Activated CD4-positive, alpha-beta T cell treated with anti-CD3 and anti-CD28 coated beads for 36 hours (primary cell): ENCODE measurements at places on chromosomes 6 and 20. TPM values are rescaled to one million over a fixed set of nuclear protein-coding genes. Genes with fewer than 3 reads are reported as not detected.

Gene PDE10A
- total RNA-seq, result not detected

Gene PLN
- not detected for total RNA-seq

Gene RTF2
- 80.8 TPM for total RNA-seq

Gene RAMACL
- total RNA-seq, result 0.30 TPM

Gene RPS6KA2
- 10.9 TPM for total RNA-seq

GRCh38 chr20:43840382-43841070 is 74.1 kb upstream of the TOX2 start:
- H3K4me3 ChIP-seq, result no peak overlapping the region
- H3K4me1 ChIP-seq, result peaks cover 30% of the 10 kb centered on the region
- H3K27me3 ChIP-seq, result peaks cover 7% of the 10 kb centered on the region
- H3K27ac ChIP-seq, result no peak overlapping the region

DNA sequence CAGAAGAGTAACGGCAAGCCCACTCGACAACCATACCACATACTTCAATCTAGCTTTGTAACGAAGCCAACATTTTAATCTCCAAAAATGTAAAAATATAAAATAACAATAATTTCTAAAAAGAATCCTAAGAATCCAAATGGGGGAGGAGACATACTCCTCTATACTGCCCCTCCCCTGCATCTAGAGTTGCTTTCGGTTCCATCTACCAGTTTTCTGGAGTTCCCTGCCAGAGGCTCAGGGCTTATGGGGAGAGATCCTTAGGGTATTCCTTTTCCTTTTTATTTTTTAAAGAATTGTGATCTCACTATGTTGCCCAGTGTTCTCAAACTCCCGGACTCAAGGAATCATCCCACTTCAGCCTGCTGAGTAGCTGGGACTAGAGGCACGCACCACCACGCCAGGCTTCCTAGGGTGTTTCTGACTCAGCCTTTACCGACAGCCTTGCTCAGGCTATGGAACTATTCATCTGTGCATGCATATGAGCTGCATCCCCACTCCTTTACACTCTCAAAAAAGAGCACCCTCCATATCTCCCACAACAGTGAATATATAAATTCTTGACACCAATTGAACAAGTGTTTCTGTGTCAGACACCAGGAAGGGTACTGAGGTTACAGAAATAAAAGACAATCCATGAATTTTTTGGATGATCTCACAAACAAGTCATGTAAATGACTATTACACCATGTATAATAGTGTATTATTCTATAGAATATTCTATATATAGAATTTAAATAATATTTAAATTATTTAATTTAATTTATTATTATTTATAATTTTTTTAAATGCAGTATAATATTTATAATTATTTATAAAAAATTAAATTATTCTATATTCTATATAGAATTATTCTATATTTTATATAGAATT is 40.7 kb upstream of the UBR2 start:
- H3K27ac ChIP-seq, result no peak overlapping the region
- H3K27me3 ChIP-seq, result no peaks in the 10 kb centered on the region
- H3K36me3 ChIP-seq, result peaks cover 4% of the 10 kb centered on the region
- DNase-seq, result no peak
- H3K4me1 ChIP-seq, result peaks cover 24% of the 10 kb centered on the region

GRCh38 chr6:166503167-166503744 is 83.2 kb downstream of the RAMACL start:
- peaks cover 12% of the 10 kb centered on the region for H3K4me1 ChIP-seq
- H3K4me3 ChIP-seq, result no peak overlapping the region
- no peaks in the 10 kb centered on the region for H3K36me3 ChIP-seq
- H3K27me3 ChIP-seq, result no peaks in the 10 kb centered on the region

DNA sequence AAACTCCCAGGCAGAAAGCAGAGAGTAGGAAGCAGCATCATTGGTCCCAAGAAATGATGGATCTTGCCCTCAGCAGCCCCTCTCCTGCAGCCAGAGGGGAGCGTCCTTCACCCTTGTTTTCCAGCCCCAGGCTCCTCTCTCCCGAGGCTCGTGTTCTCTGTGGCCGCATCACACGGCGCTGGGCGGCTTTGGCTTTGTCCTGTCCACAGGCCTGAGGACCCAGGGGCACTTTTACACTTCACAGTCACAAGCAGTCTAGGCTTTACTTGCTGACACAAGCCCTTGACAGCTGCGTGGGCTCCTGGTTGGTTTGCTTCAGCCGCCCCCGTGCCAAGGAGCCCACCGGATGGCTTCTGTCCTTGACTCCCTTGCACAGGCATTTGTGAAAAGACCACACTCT is 175.4 kb upstream of the THBS2 start:
- no peak overlapping the region for H3K4me3 ChIP-seq
- H3K36me3 ChIP-seq, result no peaks in the 10 kb centered on the region
- no peaks in the 10 kb centered on the region for H3K27me3 ChIP-seq
- H3K27ac ChIP-seq, result no peak overlapping the region

GRCh38 chr6:72553531-72554511 is 68.0 kb upstream of the KCNQ5 start:
- peaks cover 5% of the 10 kb centered on the region for H3K4me1 ChIP-seq
- no peak overlapping the region for H3K27ac ChIP-seq
- no peak overlapping the region for H3K4me3 ChIP-seq
- no peaks in the 10 kb centered on the region for H3K36me3 ChIP-seq
- DNase-seq, result no peak

- no peak for DNase-seq
- H3K36me3 ChIP-seq, result no peaks in the 10 kb centered on the region
- H3K4me1 ChIP-seq, result peaks cover 13% of the 10 kb centered on the region
- no peak overlapping the region for H3K27ac ChIP-seq
- no peak overlapping the region for H3K4me3 ChIP-seq
Observed at GRCh38 chr20:44083220-44083933, 103.6 kb downstream of the JPH2 start.

DNA sequence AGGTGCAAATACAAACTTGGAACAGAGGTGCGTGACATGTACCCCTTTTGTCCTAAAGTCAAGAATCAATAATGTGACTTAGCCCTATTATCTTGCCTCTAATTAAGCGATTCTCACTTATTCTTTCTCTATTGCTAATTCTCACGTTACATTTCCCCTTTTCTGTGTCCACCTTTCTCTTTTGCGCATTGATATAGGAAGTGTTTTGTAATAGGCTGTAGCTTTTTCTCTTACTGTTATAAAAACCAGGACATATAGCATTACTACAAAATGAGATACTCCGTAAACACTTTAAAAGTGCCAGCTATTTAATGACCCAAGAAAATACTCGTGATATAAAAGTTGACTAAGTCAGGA is 669 bp upstream of the TMEM30A start:
- H3K27ac ChIP-seq, result no peak overlapping the region
- no peak overlapping the region for H3K4me3 ChIP-seq
- H3K27me3 ChIP-seq, result no peaks in the 10 kb centered on the region
- H3K4me1 ChIP-seq, result peaks cover 43% of the 10 kb centered on the region
- H3K36me3 ChIP-seq, result peaks cover 8% of the 10 kb centered on the region
- no peak for DNase-seq

DNA sequence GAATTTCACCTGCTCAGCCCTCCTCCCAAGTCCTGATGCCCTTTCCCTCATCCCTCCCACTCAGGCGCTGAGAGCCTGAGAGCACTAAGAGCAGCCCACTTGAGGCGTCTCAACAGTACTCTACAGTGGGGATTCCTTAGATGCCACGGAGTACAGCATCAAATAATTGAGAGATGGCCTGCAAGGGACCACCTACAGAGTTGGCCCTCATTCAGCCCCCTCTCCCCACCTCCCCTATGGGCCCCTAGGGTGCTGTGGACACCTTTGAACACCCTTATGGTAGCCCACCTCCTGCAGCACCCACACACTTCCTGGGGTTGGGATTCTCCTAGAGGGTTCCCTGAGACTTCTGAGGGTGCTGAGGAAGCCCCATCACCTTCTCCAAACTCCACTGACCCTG is 37.1 kb upstream of the SIRPG start:
- no peaks in the 10 kb centered on the region for H3K27me3 ChIP-seq
- H3K4me1 ChIP-seq, result peaks cover 26% of the 10 kb centered on the region
- DNase-seq, result no peak
- H3K27ac ChIP-seq, result no peak overlapping the region

- no peaks in the 10 kb centered on the region for H3K4me1 ChIP-seq
- no peaks in the 10 kb centered on the region for H3K36me3 ChIP-seq
- H3K27ac ChIP-seq, result no peak overlapping the region
- DNase-seq, result no peak
- peaks cover 2% of the 10 kb centered on the region for H3K27me3 ChIP-seq
Observed at GRCh38 chr20:8431538-8432434, 299.7 kb downstream of the PLCB1 start.

GRCh38 chr20:59403962-59404314 is 103.5 kb downstream of the EDN3 start:
- H3K27ac ChIP-seq, result no peak overlapping the region
- no peak for DNase-seq
- no peaks in the 10 kb centered on the region for H3K4me1 ChIP-seq
- no peaks in the 10 kb centered on the region for H3K36me3 ChIP-seq

- H3K27me3 ChIP-seq, result peaks cover 83% of the 10 kb centered on the region
- DNase-seq, result peak; percentile 43
- H3K36me3 ChIP-seq, result no peaks in the 10 kb centered on the region
Observed at GRCh38 chr6:75205776-75206575, at the start of gene COL12A1. TSS of gene COL12A1 (minus strand) at chr6:75206053. CDS start at chr6:75202792, 3,261 bp downstream.

GRCh38 chr6:143970456-143971218 is 37.4 kb downstream of the PLAGL1 start:
- no peaks in the 10 kb centered on the region for H3K4me1 ChIP-seq
- DNase-seq, result no peak
- H3K36me3 ChIP-seq, result no peaks in the 10 kb centered on the region
- H3K4me3 ChIP-seq, result no peak overlapping the region
- H3K27me3 ChIP-seq, result no peaks in the 10 kb centered on the region

GRCh38 chr20:36975099-36975818 is 23.8 kb upstream of the SAMHD1 start:
- peak; percentile 67 for DNase-seq
- H3K4me1 ChIP-seq, result peaks cover 29% of the 10 kb centered on the region
- peak overlapping the region; percentile 32 for H3K4me3 ChIP-seq
- peaks cover 3% of the 10 kb centered on the region for H3K36me3 ChIP-seq
- peak overlapping the region; percentile 70 for H3K27ac ChIP-seq

DNA sequence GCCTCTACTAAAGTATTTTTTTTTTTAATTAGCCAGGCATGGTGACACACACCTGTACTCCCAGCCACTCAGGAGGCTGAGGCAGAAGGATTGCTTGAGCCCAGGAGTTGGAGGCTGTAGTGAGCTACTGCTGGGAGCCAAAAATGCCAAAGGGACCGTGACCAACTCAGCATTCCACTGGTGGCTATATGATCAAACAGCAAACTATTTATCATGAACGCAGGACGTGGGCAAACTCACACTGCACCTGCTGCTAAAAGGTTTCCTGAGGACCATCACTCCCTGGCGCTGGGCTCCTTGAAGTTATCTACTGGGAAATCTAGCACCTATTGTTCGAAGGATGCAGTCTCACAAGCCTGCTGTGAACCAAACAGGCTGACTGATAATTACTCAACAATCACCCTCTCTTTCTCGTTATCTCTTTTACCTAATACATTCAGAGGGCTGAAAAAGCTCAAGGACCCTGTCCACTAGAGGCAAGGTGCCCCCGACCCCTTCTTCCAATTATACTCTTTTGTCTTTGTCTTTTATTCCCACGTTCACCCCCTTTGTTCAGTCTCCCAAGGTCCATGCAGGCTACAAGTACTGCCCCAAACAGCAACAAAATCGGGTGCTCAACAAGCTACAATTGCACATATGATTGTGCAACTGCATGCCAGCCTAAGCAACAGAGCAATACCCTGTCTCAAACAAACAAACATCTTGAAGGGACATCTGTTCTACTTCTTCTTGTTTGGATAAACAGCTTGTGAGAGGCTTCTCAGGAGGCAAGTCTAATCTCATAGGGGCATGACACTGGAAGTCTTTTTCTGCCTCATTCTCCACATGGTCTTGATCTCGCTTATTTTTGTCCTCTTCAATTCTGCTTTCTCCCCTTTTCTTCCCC is 47.7 kb upstream of the PLN start:
- peaks cover 52% of the 10 kb centered on the region for H3K36me3 ChIP-seq
- peaks cover 11% of the 10 kb centered on the region for H3K4me1 ChIP-seq
- DNase-seq, result no peak

DNA sequence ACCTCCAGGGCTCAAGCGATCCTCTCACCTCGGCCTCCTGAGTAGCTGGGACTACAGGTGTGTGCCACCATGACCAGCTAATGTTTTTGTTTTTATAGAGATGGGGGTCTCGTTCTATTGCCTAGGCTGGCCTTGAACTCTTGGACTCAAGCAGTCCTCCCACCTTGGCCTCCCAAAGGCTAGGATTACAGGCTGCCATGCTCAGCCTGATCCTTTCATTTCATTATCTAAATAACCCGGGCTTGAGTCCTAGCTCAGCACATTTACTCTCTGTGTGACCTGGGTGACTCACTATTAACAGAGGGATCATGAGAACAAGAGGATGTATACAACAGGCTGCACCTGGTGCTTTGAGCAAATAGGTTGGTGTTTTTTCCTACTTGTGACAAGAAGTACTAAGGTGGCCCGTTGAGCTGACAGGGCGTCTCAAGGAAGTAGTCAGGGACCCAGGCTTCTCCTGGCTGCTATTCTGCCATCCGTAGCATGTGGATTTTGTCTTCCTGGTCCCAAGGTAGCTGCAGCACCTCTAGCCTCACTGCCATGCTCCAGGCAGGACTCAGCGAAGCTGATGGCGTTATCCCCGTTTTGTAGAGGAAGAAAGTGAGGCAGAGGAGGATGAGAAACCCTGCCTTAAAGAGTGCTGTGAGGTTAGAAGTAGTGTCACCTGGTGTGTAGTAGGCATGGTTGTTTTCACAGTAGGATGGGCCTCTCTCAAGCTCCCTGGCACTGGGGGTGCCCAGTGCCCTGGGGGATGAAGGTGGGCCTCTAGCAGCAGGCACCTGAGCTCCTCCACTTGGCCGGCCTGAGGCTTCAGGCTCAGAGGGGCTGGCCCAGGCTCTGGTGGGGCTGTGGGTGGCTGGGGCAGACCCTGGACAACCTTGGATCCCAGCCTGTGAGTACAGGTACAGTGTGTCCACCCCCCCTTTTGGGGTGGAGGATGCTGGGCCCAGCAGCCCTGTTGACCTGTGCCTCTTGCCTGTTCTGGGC is 62.4 kb downstream of the ADNP start:
- H3K4me3 ChIP-seq, result no peak overlapping the region
- H3K27me3 ChIP-seq, result no peaks in the 10 kb centered on the region
- H3K27ac ChIP-seq, result no peak overlapping the region
- no peaks in the 10 kb centered on the region for H3K36me3 ChIP-seq
- no peaks in the 10 kb centered on the region for H3K4me1 ChIP-seq

DNA sequence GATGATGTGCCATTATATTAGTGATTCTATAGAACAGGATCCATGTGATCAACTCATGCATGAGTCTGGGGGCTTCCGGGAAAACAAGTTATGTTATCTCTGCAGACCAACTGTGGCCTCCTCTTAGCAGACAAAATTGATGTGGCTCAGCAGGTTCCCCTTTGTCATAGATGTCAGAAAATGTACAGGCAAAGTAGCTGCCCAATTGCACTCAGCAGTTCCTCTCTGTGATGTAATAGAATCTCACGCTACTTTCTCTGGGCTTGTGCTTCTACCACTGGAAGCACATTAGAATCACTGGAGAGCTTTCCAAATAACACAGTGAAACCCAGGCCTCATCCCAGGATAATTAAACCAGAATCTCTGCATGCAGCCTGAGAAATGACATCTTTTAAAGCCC is 253.1 kb downstream of the SLC24A3 start:
- peaks cover 2% of the 10 kb centered on the region for H3K27me3 ChIP-seq
- H3K27ac ChIP-seq, result no peak overlapping the region
- no peaks in the 10 kb centered on the region for H3K4me1 ChIP-seq
- DNase-seq, result no peak
